ENCODE measurements at places on chromosomes 4 and X. TPM values are rescaled to one million over a fixed set of nuclear protein-coding genes. Genes with fewer than 3 reads are reported as not detected.
A peak's percentile ranks its signal among the peaks of the same experiment; 100 is the strongest.

DNA sequence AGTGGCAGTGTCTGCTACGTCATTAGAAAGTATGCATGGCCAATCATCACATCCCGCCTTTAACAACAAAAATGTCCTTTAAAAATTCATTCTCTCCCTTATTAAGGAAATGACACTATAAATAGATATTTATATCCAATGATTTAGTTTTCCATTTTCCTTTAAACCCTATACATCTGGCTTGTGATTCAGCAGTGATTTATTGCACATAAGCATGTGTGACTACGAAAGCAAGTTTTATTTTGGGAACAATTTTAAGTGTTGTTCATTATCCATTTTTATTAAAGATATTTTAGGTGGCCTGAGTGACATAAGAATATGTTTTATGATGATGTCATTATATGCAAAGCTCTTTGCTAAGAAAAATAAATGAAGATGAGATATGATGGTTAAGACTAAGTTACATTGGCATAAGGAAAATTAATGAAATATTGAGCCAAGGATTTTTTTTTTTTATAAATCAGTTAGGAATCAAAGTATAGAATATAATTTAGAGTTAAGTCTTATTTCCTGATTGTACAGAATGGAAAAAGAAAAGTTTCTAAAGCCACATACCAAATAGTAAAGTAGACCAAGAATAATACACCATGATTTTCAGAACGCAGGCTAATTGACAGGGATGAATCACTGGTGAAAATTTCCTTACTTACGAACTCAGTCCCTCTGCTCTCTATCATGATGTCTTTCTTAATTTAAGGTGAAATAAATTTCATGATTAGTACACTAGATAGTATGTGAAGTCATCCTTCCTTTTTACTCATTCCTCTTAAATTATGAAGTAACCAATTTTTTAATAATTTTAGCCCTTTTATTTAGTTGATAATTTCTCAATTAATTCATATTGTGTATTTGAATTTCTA, 822.4 kb downstream of the FAT4 start:
- H3K4me3 ChIP-seq: no peak overlapping the region
- no peaks in the 10 kb centered on the region for H3K4me1 ChIP-seq
- DNase-seq: no peak
- H3K27me3 ChIP-seq: no peaks in the 10 kb centered on the region
- H3K27ac ChIP-seq: no peak overlapping the region

Gene BANK1
- 0.06 TPM for total RNA-seq

DNA sequence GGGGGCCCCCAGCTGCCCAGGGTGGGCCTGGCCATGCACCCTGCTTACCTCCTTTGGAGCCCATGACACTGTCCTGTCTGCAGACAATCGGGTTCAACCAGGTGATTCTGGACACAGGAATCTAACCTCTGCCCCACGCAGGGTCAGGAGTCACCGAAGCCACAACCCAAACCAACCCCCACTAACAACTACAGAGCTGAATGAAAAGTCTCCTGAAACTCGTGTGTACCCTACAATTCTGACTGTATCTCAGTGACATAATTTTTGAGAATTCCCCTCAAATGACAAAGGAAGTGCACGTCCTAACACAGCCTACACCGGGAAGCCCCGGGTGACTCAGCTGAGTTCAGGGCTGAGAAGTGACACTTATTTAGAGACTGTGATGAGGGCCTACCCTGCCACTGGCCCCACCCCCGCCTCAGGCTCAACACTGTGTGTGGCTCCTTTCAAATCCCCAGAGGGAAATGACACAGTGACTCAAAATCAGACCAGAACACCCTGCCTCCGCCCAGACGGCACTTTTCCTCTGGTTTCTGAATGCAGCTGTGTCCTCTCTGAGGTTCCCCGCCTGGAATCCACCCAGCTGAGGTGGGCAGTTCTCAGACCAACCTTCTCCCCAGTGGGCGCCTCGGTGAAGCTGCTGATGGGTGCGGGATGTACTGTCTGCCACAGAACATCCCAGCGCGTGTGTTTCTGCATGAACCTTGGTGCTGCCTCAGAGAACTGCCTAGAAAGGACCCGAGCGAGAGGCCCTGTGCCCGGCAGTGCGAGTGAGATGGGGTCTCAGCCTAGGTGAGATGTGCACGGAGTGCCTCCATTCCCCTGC, 9.9 kb downstream of the TNIP2 start:
- peak overlapping the region; percentile 90 for H3K27ac ChIP-seq
- peak overlapping the region; percentile 30 for H3K4me3 ChIP-seq
- peaks cover 45% of the 10 kb centered on the region for H3K4me1 ChIP-seq
- H3K36me3 ChIP-seq: peaks cover 36% of the 10 kb centered on the region
- peak; percentile 80 for DNase-seq

DNA sequence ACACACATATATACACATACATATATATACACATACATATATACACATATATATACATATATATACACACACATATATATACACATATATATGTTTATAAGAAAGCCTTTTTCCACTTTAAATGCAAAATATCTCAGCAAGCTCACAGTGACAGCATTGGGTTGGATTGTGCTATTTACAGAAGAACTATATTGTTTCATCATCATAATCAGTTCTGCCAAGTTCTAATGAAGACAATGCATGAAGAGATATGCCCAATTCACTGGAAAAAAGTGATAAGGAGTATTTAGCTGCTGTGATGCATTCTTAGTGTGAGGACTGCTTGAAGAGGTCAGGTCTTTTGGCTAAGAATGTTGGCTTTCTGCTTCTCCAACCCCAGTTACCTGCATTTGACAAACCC, 54.4 kb downstream of the RNF150 start:
- no peaks in the 10 kb centered on the region for H3K27me3 ChIP-seq
- no peak overlapping the region for H3K4me3 ChIP-seq
- no peak for DNase-seq

DNA sequence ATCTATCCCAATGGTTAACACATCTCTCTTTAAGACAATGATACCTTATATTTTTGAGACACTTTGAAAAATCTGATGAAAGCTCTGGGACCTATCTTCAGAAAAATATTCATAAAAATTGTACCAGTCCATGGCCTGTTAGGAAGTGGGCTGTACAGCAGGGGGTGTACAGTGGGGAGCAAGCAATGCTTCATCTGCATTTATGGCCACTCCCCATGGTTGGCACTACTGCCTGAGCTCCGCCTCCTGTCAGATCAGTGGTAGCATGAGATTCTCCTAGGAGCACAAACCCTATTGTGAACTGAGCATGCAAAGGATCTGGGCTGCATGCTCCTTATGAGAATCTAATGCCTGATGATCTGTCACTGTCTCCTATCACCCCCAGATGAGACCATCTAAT, 42.6 kb downstream of the C4orf51 start:
- H3K36me3 ChIP-seq: no peaks in the 10 kb centered on the region
- H3K4me3 ChIP-seq: no peak overlapping the region
- peaks cover 14% of the 10 kb centered on the region for H3K4me1 ChIP-seq
- no peak overlapping the region for H3K27ac ChIP-seq

DNA sequence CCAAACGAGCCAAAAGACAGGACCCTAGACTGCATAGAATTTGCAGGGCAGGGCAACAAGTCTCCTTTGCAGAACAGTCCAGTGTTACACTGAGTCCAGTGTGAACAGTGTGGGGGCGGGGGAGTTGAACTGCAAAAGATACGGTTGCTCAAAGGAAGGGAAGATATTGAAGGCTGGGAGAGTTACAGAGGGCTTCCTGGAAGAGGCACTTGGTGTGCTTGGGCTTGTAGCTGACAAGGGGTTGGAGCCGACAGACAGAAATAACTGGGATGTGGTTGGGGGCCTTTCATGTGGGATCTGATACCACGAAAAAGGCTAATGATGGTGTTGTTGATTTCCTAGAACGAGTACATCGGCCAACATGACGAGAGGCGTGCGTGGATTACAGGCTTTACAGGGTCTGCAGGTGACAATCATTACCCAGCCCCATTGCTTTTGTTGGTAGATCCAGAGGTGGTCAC, 6.1 kb downstream of the XPNPEP2 start:
- no peaks in the 10 kb centered on the region for H3K27me3 ChIP-seq

Gene MAGED4
- 0.42 TPM for total RNA-seq

DNA sequence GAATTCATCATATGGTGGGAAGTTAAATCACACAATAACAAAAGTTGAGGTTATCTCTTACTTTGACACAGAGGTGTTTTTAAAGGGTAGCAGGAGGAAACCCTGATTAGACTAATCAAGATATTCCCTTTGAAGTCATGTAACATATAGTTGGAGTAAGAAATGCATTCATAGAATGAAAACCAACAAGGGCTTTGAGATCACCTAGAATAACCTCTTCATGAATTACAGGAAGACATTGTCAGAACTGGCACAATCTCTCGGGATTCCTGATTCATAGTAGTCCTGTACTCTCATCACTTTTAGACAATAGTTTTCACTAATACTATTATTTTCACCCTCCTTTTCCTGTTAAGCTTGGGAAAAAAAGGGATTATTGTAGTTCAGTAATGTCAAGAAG, 170.2 kb downstream of the PPP3CA start:
- H3K27ac ChIP-seq: no peak overlapping the region
- DNase-seq: no peak
- no peaks in the 10 kb centered on the region for H3K27me3 ChIP-seq
- peaks cover 6% of the 10 kb centered on the region for H3K36me3 ChIP-seq
- no peak overlapping the region for H3K4me3 ChIP-seq

All from activated CD4-positive, alpha-beta T cell treated with anti-CD3 and anti-CD28 coated beads, Interleukin-2, amount 10 ng/mL, durations not matched to agents 7 days and 5 days (primary cell).